ENCODE measurements at places on chromosomes 5 and 9.

DNA sequence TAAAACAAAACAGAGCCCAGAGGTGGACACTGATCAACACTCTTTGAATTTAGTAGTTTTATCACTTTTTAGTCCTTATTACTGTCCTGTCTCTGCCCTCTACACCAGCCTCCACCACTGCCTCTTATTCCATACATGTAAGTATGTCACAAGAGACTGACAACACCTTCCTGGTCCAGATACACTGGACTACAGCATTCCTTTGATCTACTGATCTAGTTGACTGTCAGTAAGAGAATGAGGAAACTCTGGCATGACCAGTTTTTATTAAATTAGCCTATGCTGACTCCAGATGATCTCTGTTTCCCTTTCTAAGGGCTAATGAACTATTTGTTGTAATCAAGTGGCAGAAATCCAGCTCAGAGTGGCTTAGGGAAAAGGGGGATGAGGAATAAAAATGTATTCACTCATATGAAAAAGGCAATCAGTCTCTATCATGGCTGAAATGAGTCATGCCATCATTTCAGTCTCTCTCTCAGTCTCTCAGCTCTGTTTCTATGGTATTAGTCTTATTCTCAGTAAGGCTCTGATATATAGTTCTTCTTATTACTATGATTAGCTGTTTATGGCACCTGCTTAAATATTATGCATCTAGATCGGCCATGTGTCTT is 5.5 kb downstream of the ARHGEF37 start:
- no peak for DNase-seq

DNA sequence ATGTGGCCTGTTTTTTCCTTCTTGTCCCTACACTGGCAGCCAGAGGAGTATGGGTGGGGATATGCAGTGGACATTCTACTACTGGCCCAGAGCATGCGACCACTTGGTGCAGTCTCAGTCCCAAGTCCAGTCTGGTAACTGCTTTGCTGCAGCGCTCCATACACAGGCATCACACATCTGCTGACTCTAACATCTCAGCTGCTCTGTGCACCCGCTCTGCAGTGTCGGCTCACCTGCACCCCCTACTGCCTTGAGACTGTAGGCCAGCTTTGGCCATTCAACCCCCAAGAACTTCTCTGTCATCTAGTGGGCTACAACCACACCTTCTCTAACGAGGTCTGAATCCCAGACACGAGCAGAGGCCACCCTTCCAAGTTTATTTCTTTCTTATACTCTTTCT is 46.4 kb upstream of the SLCO6A1 start:
- no peak for DNase-seq

DNA sequence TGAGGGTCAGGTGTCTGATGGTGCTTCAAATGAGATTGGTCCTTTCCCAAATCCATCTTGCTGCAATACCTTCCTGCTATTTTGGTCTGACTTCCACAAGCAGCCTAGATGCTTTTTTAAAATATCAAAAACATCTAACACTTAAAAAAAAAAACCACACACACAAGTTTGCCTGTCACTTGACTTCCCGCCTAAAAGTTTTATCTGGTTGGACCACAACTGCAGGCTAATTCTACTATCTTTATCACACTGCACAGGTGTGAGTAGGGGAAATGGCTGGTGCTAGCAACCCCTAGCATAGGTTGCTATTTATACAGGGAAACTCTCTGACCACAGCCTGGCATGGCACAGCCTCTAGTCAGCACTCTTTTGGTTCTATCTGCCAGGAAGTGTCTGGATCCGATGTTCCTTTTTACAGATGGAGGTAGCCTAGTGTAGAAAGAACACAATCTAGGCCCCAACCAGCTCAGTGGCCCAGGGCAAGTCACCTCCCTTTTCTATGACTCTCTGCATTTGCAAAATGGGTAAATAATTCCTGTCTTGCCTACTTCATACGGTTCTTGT is at the start of gene HEMGN:
Gene HEMGN, minus strand, starts transcription at position 92 of the 564 bp plus-strand sequence. Its CDS starts 36 bp downstream, at position 56.
- DNase-seq = no peak

GRCh38 chr9:93684161-93684765 is 107.9 kb downstream of the PHF2 start:
- no peak for DNase-seq

DNA sequence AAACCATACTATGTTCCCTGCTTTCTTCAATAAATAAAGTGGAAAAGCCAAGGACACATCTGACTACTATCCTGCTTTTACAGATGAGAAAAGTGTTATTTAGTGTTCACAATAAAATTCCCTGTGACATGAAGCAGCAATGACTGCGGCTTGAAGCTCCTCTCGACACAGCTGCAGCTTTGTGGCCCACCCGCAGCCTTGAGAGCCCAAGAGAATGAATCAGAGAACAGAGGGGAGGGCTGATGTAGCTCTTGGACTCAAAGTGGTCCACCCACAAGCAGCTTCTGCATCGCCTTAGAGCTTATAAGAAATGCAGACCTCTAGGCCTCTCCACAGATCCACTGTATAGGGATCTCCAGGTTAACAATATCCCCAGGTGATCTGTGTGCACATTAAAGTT is 181.3 kb upstream of the GNA14 start:
- DNase-seq = no peak

GRCh38 chr5:61279725-61280124 is 52.3 kb upstream of the ZSWIM6 start:
- DNase-seq = no peak

GRCh38 chr9:132862533-132862932 is 15.6 kb downstream of the AK8 start:
- DNase-seq = no peak

DNA sequence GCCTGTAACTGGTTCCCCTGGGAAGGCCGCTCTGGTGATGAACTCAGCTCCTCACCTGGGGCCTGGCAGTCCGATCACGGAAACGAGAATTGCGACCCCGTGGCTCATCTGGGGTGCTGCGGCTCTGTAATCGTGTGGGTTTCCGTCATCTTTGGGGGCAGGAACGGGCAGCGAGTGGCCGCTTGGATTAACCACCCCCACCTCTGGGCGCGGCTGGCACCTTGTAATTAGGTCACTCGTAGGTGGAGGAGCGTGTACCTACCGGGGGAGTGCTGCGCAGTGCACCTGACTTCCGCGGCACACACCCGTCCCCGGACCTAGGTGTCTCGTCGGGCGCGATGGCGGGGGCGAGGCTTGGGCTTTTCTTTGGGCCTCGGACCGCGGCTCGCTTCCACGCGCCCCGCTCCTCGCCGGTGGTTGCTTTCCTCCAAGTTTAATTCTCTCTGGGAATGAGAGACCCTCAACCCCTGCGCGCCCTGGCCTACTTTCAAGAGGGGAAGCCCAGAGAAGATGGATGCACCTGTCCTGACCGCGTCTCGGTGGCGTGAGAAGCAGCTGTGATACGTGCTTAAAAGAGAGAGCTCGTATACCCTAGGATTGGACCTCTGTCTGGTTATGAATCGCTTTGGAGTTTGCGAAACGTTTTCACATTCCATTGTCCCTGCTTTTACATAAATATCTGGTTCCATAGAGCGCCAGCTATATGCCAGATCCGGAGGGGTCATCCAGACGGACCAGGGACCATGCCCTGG is 744 bp upstream of the PPP2CA start:
- no peak for DNase-seq

- DNase-seq = no peak
Observed at GRCh38 chr9:125304273-125304672, 42.6 kb downstream of the GAPVD1 start.

- DNase-seq = no peak
Observed at GRCh38 chr5:148387325-148387724, 3.6 kb downstream of the FBXO38 start.

GRCh38 chr9:81625969-81626368 is 63.4 kb downstream of the TLE1 start:
- no peak for DNase-seq

GRCh38 chr9:123334639-123335038 is 21.4 kb upstream of the CRB2 start:
- no peak for DNase-seq

Data from activated CD4-positive, alpha-beta T cell treated with anti-CD3 and anti-CD28 coated beads for 24 hours (primary cell).